ENCODE measurements at places on chromosomes 5 and 9.

DNA sequence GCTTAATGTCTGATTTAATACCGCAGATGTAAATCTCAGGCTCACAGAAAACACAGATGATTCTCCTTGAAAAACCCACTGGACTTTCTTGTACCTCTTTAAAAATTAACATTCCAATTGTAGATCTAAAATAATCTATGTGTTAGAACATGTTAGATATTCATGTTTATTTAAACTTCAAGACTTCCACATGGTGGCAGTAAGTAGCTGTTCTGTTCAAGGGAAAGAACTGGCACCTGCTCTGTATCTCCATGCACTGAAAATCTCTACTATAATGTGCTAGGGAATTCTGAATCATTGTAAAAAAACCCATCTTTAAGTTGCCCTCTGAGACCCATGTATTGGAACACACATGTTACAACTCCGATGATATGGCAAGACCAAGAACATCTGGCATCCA lies 366.9 kb downstream of the DMRTA1 start:
- no peak for DNase-seq

- DNase-seq = no peak
Measured at GRCh38 chr9:131258186-131258585, 18.1 kb downstream of the FAM78A start.

DNA sequence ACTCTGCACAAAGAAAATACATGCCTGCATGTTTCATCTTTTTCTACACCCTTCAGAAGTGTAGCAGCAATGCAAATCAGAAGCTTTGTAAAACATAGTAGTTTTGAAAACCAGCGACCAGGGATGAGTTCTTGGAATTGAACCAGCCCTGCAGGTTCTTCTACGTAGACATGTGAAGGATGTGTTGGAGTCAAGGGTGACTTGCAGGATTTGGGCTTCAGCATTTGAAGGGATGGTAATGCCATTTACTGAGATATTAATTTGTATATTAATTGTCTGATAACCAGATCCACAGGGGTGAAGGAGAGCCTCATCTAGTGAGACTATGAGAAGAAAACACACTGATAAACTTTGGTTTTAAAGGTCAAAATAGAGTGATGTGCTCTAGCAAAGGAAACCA lies 72.4 kb downstream of the KIAA1958 start:
- DNase-seq = no peak

DNA sequence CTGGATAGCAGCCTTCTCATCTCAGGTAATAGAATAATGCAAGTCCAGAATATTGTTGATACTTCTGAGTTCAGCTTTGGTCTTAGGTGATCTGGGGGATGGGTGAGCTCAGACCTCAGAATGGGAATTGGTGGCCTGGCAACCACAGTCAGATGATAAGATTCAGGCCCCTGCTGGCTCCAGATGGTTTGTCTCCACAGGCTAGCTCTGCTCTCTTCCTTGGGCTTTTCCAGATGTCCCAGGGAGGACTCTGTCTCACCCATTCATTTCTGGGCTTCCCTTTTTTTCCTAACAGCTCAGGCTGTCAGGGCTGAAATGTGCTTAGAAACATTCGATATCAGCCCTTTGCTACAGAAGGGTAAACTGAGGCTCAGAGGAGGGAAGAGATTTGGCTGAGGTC lies 17.6 kb upstream of the TNFSF15 start:
- DNase-seq = no peak

DNA sequence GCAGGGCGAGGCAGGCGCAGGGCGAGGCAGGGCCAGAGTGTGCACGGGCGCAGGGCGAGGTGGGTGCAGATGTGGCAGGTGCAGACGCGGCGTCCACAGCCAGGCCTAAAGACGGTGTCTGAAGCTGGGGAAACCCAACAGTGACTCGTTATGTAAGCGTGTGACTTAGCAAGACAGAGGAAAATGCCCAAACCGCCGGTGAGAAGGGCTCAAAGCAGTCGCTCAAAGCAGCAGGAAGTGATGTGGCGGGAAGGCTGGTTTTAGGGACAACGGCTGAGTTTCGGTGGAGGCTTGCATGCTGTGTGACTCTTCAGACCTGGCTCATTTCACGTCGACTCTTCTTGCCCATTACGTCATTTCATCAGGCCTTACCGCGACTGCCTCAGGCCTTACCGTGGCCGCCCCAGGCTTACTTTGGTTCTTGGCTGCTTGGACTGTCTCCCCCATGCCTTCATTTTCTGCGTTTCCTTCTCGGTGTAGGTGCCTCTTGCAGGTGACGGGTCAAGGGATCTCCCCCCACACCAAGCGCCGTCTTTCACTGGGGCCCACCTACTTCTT lies 50.5 kb upstream of the EXOC3 start:
- peak; percentile 35 for DNase-seq

GRCh38 chr5:168446983-168447619 lies 39.2 kb upstream of the RARS1 start:
- no peak for DNase-seq

DNA sequence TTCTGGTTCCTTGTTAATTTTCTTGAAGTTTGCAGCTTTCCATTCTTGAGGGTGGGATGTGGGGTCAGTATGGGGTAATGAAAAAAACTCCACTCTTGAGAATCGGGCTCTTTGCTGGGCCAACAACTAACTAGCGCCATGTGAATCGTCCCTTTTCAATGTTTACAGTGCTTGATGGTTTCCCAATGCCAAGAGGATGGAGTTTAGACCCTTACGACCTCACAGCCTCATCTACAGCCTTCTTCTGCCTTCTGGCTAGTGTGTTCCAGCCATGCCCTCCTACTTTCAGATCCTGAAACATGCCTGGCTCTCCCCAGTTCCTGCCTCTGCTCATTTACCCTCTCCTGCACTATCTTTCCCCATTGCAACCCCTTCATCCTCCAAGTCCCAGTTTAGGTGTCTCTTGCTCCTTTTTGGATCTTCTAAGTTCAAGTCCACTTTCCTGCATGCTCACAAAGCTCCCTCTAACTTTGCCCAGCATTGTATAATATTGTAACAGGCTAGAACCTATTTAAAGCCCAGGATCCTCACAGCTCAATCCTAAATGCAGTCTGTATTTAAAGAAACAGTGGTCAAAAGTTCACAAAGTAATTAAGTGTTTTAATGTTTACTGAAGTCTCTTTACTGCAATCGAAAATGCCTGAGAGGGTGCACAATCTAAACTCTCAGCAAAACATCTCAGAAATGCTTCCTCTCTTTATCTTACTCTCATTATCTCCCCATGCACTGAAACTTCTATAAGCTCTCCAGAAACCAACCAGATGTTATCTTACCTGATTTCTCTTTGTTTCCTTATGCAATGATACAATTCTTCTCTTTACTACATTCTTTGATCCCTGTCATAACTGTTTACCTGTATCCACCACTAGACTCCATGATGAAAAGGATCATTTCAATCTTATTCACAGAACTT lies 20.6 kb upstream of the CAST start:
- DNase-seq = no peak

DNA sequence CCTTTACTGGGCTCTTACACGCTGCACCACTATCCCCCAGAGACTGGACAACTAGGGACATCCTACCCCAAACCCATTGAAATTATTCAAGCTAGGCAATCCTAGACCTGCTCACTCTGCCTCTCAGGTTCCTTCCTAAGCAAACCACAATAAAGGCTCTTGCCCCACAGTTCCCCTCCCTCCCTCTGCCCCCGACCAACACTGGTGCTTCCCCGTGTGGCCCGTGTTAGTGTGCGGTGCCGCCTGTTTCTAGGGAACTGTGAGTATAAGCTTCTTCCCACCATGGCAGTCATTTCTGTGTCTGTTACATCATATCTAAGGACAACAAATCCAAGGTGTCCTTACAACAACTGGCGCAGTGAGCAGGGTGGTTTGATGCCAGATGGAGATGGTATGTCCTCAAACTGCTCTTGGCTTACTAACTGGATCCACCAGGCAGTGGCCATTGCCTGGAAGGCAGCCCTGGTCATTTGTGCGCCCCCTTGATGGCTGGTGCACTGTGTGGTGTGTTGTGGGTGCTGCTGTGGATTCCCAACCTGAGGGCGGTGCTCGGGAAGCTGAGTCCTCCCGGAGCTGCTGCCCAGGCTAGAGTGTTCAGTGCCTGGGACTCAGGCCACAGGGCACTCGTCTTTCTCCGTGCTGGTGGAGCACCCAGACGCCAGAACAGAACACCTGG lies 8.4 kb upstream of the MXD3 start:
- DNase-seq = no peak

GRCh38 chr5:10036136-10036815 lies 213.4 kb downstream of the ATPSCKMT start:
- no peak for DNase-seq

GRCh38 chr5:73222173-73222572 lies 49.2 kb downstream of the TMEM174 start:
- no peak for DNase-seq

DNA sequence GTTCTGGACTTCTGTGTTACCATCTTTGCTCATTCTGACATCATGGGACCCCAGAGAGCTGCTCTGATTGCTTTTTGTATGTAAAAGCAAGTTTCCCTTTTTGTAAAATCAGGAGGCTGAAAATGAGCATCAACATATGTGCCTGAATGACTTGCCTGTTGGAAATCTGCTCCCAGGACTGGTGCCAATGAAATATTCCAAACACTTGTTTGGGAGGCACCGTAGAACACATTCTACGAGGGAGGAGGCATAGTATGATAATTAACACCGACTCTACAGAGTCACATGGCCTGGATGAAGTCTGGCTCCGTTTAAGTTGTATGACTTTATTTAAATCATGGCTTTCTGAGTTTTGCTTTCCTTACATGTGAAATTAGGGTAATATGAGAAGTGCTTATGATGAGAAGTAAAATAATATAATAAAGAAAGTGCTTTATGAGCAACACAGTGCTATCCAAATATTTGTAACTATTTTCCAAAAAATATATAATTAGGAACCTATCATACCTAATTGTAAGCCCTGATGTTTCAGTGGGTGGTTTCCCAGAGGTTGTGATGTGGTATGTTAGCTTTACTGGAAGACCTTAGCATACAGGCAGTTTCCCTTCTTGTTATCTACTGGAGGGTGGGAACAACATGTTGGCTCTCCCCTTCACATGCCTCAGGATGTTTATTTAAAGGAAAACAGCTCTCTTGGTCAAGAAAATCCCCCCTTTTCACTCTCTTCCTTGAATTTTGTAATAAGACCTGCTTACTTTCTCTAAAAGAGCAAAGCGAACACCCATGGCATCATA lies 238.1 kb downstream of the FBXL7 start:
- no peak for DNase-seq

- no peak for DNase-seq
Measured at GRCh38 chr5:107213025-107213424, 457.7 kb downstream of the EFNA5 start.

DNA sequence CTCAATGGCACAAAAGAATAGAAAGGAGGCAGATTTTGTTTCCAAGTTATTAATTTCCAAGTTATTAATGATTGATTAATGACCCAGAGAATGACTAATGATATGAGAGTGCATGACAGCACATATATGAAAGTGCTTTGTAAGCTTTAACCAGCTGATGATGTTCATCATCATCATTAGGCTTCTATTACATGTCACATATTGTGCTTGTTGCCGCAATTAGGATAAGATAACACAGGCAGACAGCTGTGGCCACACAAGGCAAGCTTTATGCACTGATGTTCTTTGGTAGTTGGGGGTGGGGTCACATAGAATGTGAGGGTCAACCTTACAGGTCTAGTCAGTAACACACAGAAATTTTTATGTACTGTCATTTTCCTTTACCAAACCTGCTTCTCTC lies 219.7 kb downstream of the TRPM3 start:
- no peak for DNase-seq

DNA sequence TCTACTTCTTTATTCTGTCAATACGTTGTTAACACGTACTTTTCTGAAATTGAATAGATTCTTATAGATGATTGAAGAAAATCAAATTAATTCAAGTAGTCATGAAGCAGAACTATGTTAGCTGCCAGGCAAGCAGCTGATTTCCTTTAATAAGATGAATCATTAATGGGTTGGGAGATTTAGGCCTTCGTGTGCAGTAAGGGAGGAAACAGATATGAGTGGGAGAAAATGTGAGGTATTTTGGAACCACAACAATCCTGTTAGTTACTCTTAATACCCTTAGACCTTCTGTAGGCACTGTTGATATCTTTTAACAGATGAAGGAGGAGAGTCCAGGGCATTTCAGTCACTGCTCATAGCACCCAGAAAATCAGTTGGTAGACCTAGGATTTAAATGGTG lies 121.0 kb downstream of the AOPEP start:
- DNase-seq = no peak

DNA sequence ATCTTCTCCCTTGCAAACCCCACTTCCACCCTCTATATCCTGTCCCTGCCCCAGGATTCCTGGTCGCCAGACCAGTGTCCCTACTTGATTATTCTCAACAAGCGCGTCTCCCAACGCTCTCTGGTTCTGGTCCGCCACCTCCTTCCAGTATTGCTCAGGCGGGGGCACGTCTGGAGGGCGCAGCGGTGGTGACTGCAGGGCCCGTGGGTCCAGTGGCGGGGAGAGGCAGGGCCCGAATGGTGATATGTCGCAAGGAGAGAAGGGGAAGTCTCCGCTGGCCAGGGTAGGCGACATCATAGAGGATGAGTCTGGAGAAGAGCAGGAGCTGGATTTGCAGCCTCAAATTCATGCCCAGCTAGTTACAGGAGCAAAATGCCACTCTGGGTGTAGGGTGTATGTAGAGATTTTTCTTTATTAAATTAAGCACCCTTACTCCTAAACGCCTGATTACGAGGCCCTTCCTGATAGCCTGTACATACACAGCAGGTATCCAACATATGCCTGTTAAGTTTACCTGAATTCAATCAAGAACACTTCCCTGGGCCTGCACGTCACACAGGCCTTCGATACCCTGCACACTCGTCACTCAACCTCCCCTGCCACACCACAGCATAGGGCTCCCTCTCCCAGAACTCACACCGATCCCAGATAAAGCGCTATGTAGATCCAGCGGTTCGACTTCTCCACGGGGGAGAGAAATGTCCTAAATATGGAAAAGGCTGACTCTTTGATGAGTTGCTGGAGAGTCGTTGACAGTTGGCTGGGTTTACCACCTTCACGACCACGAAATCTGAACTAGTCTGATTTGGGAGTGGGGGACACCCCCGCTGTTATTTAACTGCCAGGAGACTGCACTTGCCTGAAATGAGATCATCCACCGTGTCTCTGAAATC lies 4.8 kb downstream of the MCIDAS start:
- no peak for DNase-seq

- DNase-seq = no peak
Measured at GRCh38 chr9:16275795-16276624, 594.5 kb downstream of the BNC2 start.

DNA sequence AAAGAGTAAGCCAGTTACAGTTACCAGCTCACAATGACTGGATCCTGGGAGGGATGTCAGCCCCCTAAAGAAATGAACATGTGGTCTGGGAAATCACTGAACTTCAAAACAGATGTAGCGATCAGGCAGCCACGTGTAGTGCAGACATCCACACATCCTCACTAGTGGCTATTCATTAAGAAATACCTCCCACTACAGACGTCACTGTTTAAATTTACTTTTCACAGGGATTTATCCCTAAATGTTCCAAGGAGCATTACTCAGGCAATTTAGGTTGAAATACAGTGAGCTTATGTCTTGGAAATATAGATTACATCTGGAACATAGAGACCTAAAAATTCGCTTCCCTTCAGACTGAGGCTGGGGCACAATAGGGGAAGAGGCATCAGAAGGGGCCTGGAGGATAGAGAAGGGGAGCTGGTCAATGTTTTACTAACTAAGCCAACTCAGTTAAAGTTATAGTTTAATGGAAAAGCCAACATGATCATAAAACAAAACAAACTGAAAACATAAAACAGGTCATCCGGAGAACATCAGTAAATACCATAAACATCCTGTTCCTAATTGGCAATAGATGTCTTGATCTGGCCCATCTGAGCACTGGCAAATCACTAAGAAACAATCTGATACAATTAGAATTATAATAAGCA lies 92.3 kb downstream of the FANCC start:
- DNase-seq = no peak

- DNase-seq = no peak
Measured at GRCh38 chr5:174084691-174085154, 39.2 kb downstream of the NSG2 start.
